ENCODE measurements at places on chromosomes 16 and 17. TPM values are rescaled to one million over a fixed set of nuclear protein-coding genes. Genes with fewer than 3 reads are reported as not detected.

The CSH1 gene
- total RNA-seq, result not detected

The NHERF1 gene
- total RNA-seq, result 26.9 TPM

GRCh38 chr17:17358060-17358751 is 55.0 kb downstream of the NT5M start:
- H3K36me3 ChIP-seq, result no peaks in the 10 kb centered on the region
- no peaks in the 10 kb centered on the region for H3K27me3 ChIP-seq
- H3K4me1 ChIP-seq, result no peaks in the 10 kb centered on the region

DNA sequence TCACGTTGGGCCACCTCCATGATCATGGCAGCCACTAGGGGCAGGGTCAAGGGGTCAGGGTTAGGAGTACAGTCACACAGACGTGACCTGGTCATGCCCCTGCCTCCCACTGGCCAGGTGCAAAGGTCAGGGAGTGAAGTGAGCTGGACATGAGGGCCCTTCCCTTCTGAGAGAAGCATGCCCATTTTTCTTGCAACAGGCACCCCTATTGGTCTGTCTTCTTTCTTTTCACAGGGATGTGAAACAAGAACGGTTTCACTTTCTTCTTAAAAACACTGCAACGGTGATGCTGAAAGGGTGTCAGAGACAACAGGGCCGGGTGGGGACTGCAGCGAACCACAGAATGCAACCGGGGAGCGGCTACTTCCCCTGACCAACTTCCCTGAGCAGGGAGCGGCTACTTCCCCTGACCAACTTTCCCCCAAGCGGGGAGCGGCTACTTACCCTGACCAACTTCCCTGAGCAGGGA is 52.1 kb upstream of the DOC2B start:
- peak overlapping the region; percentile 12 for H3K4me3 ChIP-seq
- H3K27ac ChIP-seq, result no peak overlapping the region
- peaks cover 34% of the 10 kb centered on the region for H3K4me1 ChIP-seq

DNA sequence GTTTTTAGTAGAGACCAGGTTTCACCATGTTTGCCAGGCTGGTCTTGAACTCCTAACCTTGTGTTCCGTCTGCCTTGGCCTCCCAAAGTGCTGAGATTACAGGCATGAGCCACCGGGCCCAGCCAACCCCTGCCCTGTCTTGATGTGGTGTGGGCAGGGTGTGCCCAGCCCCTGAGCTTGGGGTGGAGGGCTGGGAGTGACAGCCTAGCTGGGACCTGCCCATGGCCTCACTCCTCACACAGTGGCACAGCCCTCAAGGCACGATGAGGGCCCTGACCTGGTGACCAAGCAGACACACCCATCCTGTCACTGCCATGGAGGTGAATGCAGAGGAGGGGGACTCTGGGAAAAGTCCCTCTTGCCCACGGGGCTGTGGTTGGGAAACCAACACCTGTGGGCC is 3.0 kb downstream of the IL32 start:
- peaks cover 19% of the 10 kb centered on the region for H3K4me1 ChIP-seq
- H3K27ac ChIP-seq, result no peak overlapping the region
- H3K4me3 ChIP-seq, result no peak overlapping the region
- no peaks in the 10 kb centered on the region for H3K27me3 ChIP-seq
- H3K36me3 ChIP-seq, result peaks cover 9% of the 10 kb centered on the region

DNA sequence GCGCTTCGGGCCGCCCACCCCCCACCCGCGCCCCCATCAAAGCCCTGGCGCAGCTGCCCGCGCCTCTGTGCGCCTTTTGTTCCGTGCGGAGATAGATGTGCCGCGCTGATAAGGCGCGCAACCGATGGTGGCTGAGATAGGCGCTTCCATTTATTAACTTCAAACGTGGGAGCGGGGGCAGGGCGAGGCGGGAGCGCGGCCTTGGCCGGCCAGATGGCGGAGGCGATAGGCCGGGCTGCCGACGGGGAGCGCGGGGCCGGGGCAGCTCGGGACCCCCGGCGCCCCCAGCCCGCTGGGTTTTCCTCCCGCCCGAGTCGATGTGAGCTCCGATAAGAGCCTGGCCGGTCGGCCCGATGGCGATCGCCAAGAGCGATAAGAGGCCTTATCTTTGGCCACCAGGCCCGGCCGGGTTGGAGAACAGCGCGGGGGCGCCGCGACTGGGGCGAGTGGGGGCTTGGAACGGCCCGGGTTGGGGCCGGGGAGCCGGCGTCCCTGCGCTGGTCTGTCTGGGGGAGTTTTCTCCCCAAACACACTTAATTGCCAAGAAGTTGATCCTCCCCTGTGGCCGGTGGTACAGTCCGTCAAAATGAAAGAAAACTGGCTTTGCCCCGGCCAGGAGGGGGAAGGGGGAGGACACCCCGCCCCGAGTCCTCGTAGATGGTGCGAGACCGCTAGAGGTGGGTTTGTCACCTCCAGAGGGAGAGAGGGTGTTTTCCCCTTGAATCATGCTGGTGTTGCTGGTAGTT is 2.7 kb downstream of the ZFPM1 start:
- no peaks in the 10 kb centered on the region for H3K36me3 ChIP-seq
- DNase-seq, result peak; percentile 49
- no peak overlapping the region for H3K27ac ChIP-seq
- H3K4me3 ChIP-seq, result peak overlapping the region; percentile 54
- peaks cover 21% of the 10 kb centered on the region for H3K4me1 ChIP-seq
- H3K27me3 ChIP-seq, result no peaks in the 10 kb centered on the region

Measured in endothelial cell of umbilical vein (primary cell).